ENCODE measurements at places on chromosomes 12 and 14. TPM values are rescaled to one million over a fixed set of nuclear protein-coding genes. Genes with fewer than 3 reads are reported as not detected.

DIO2 gene
- total RNA-seq: not detected

TAS2R14 gene
- total RNA-seq: 1.7 TPM

GRCh38 chr12:75917715-75918114 lies 113.9 kb downstream of the PHLDA1 start:
- no peak for DNase-seq

TNFAIP2 gene
- total RNA-seq: 3.3 TPM

SLC4A8 gene
- 0.50 TPM for total RNA-seq

DNA sequence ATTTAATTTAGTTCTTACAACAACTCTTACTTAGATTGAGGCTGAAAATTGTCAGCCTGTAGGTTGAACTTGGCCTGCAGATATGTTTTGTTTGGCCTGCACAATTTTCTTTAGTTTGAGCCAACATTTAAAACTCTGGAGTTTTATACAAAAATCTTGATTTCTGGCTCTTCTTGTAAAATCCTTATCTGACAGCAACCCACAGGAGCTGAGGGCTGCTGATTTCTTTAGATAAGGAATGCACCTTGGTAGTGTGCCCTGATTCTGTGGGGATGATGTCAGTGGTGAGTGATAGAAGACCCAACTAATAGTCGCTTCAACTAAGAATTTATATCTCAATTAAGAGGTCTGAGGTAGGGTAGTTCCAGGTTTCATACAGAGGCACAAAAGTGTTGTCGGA lies 49.5 kb downstream of the SOCS2 start:
- no peak for DNase-seq

GRCh38 chr12:1217191-1217949 lies 226.3 kb downstream of the ERC1 start:
- peak; percentile 90 for DNase-seq

DNA sequence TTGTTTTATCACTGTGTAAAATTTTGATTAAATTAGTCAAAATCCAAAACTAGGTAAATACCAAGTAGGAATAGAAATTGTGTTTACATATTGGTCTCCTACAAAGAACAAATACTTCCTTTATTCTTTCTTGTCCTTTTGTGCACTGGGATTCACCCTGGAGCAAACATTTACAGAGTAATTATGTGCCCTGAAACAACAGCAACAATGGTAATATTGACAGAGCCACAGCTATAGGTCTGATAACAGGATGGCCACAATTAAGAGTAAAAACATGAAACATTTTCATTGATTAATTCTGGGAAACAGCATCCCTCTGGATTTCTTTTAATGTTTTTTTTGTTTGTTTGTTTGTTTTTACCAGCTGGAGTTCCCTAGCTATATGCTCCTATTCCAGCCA lies 61.2 kb downstream of the SLC38A6 start:
- no peak for DNase-seq

PPP2R5C gene
- 110 TPM for total RNA-seq

- DNase-seq: no peak
These were observed 19.2 kb upstream of the CACNA2D4 start for GRCh38 chr12:1937481-1938224.

PDE3A gene
- total RNA-seq: not detected

DNA sequence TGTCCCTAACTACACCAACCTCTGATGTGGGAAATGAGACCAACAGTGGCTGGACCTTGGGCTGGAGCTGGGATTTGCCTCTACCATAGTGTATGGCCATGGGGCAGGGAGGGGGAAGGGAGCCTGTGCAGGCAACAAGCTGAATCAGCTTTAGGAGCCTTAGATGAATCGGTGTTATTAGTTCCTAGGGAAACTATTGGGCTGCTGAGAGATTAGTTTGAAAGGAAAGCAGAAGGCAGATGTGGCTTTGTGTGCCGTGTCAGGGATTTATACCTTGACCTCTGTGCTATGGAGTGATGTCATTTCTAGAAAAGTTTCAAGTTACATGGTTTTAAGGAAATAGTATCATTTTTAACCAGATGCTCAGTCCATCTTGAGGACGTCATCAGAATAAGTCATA lies 19.5 kb upstream of the GAS2L3 start:
- DNase-seq: no peak

HIGD1C gene
- total RNA-seq: not detected

KRT77 gene
- total RNA-seq: under 0.01 TPM

- peak; percentile 54 for DNase-seq
These were observed 107.3 kb downstream of the CRADD start for GRCh38 chr12:93784339-93785086.

DNA sequence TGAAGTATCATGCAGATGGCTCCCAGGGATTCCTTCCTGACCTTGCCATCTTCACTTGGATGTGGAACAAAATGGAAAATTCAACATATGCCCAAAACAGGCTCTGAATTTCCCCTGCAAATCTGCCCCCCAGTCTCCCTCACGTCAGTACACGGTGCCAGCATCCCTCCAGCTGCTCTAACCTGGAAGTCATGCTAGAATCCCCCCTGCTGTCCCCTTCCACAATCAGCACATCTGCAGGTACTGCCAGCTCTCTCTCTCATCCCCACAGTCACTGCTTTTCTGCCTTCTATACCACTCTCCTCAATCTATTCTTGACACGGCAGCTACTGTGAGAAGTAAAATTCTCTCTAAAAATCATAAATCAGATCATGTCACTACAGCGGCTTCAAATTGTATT lies 21.6 kb downstream of the GALNT6 start:
- DNase-seq: no peak

DNA sequence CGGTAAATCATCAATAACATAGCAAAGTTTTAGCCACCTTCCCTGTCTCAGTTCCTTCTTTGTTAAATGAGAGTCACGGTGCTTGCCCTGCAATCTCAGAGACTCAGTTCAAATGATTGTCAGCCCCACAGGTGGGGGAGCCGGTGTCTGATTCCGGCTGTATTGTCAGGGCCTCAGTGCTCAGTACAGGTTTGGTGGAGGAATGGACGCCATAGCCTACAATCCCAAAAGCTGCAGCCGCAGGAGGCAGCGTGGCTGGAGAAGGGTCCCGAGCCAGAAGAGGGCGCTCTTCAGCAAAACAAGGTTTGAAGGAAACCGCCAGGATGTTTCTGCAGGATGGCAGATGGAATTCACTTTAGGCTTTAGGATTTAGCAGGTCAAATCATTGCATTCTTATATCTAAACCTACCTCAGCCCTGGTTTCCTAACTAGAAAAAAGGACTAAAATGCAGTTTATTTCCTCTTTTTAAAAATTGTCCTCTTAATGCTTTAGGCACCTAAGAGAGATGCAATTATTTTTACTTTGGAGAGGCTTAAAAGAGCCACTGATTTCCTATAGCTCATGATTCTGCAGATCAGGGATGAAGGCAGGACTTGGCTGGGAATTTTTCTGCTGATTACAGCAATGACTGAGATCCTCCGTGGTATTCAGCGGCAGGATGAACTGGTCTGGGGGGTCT lies 29.2 kb downstream of the FOS start:
- DNase-seq: peak; percentile 65
